ENCODE measurements at places on chromosomes 5 and 9. TPM values are rescaled to one million over a fixed set of nuclear protein-coding genes. Genes with fewer than 3 reads are reported as not detected.

DNA sequence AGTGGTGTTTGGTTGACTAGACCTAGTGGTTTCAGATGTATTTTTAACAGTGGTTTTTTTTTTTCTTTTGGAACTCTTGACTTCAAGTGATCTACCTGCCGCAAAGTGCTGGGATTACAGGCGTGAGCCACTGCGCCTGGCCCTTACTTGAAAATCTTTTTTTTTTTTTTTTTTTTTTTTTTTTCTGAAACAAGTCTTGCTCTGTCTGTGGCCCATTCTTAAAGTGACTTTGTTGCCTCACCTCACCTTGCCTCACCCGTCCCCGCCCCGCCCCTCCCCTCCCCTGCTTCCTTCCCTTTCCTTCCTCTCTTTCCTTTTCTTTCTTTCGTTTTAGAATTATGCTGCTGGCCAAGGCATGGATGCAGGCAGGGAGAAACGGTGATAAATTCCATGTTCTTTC lies 26.0 kb downstream of the GPBP1 start:
- DNase-seq = peak; percentile 62
- peak overlapping the region; percentile 65 for H3K4me3 ChIP-seq
- no peaks in the 10 kb centered on the region for H3K27me3 ChIP-seq
- peaks cover 25% of the 10 kb centered on the region for H3K4me1 ChIP-seq

DNA sequence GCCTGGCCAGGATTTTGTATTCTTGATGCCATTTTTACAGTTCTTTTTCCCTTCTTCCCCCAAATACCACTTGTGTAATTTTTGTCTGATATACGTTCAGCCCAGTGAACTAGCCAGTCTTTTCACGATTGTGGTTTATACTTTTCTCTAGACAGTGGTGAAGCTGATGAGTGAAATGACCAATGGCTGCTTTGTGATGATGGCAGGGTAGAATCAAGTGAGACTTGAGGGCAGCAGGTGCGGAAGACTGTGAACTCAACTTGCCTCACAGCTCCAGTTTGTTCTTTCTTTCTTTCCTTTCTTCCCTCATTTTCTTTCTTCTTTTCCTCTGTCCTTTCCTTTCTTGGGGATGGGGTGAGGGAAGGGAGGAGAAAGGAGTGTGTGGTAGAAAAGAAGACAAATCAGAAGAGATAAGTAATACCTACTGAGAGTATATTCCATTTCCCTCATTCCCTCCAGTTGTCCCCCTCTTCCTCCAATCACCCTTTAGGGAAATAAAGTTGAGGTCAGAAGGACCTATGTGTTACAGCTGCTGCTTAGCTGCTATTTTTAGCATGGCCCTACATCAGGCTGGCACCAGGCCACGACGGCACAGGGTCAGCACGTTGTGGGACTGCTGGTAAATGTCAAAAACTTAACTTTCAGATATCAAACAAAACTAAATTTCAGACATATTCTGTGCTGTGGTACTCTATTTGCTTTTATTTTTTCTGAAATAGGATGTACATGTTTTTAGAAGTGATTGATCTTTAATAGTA lies 12.3 kb downstream of the ZSWIM6 start:
- H3K27me3 ChIP-seq = no peaks in the 10 kb centered on the region
- no peak overlapping the region for H3K4me3 ChIP-seq
- no peak for DNase-seq

GRCh38 chr9:115777610-115778009 lies 376.0 kb upstream of the PAPPA start:
- no peaks in the 10 kb centered on the region for H3K4me1 ChIP-seq
- H3K36me3 ChIP-seq = no peaks in the 10 kb centered on the region
- no peaks in the 10 kb centered on the region for H3K27me3 ChIP-seq
- no peak for DNase-seq
- no peak overlapping the region for H3K27ac ChIP-seq

DNA sequence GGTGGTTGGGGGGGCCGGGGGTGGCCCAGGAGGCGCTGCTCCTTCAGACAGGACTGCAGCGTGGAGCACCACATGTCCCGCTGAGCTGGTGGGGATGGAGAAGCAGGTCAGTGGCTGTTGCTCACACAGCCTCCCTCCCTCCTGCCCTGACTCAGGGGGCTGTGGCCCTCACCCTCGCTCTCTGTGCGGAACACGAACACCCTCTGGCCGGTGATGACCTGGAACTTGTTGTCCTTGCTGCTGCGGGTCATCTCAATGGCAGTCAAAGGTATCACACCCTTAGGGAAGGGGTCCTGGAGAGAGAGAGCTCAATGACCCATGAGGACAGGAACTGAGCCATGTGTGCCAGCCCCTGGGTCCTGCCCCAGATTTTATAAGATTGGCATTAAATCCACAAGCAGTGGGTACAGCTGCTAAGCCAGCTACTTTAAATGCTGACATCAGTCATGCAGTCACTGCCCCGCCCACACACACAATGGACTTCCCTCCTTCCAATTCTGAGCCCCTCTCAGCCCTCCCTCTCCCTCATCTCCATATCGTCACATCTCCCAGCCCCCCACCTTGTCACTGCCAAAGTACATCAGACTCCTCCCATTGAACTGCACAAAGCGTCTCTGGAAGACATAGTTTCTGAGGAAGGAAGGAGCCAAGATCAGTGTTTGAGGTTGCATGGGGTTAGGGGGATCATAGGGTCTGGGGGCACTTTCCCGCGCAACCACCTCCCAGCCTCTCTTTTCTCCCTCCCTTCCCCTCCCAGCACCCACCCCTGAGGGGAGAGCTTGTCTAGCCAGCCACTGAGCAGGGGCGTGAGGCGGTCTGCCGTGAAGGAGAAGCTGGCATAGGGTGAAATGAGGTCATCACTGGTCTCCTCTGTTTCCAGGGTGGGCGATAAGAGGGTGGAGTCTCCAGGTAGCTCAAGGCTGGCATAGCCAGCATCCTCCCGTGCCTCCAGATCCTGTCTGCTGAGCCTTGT lies 8.9 kb downstream of the ARAP3 start:
- H3K4me1 ChIP-seq = no peaks in the 10 kb centered on the region
- H3K27ac ChIP-seq = no peak overlapping the region
- no peak for DNase-seq

GRCh38 chr9:95820074-95820473 lies 55.4 kb upstream of the ERCC6L2 start:
- H3K27ac ChIP-seq = no peak overlapping the region
- H3K36me3 ChIP-seq = no peaks in the 10 kb centered on the region
- H3K4me1 ChIP-seq = peaks cover 25% of the 10 kb centered on the region
- no peaks in the 10 kb centered on the region for H3K27me3 ChIP-seq
- DNase-seq = no peak
- H3K4me3 ChIP-seq = no peak overlapping the region

GRCh38 chr9:83449166-83449565 lies 89.0 kb downstream of the FRMD3 start:
- H3K27ac ChIP-seq = no peak overlapping the region
- no peak for DNase-seq
- no peaks in the 10 kb centered on the region for H3K36me3 ChIP-seq
- H3K4me3 ChIP-seq = no peak overlapping the region

DNA sequence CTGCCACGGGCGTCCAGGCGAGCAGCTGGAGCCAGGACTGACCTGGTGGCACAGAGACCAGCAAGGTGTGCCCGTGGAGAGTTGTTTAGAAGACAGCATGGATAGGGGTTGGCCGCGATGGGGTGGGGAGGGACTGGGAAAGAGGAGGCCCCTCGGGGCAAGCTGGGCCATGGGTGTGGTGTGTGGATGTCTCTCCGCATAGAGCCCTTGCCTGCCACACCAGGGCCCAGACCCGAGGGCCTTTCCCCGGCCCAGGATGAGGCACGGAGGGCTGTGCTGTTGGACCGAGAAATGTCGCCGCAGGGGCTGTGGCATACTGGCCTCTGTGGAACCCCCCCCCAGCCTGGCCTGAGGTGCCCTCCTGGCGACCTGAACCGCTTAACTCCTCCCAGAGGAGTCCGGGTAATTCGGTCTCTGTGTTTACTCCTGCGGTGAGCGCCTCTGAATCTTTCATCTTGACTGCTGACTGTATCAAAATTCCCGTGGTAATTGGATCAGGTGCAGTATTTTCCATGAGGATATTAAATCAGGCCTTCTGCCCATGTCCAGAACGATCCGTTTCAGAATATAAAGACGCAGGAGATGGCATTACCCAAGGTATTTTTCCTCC lies 22.5 kb upstream of the LAMC3 start:
- H3K27me3 ChIP-seq = no peaks in the 10 kb centered on the region
- H3K4me3 ChIP-seq = no peak overlapping the region
- H3K36me3 ChIP-seq = peaks cover 8% of the 10 kb centered on the region
- no peak overlapping the region for H3K27ac ChIP-seq

DNA sequence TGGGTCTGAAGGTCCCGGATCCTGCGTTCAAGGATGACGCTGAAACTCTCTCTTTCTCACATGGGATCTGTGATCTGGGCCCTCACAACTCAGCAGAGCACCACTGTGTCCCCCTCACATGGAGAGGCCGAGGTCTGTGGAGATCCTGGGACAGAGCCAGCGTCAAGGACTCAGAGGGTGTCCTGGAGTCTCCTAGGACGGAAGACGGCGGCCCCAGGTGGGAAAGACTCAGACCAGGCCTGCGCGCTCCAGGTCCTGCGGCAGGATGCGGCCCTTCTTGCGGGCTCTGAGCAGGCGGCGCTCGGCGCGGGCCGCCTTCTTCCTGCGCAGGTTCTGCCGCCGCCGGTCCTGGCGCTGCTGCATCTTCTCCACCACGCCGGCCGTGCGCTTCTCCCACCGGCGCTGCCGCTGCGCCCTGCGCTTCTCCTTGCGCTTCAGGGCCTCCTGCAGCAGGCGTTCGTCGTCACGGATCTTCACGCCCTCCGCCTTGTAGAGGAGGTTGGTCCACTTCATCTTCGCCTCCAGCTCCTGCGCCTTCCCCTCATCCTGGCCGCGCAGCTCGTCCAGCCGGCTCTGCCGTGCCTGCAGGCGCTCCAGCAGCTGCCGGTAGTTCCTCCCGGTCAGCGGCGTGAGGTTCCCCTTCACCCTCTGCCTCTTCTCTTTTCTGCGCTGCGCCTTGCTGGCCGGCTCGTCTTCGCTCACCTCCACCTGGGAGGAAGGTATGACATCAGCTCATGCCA lies 4.2 kb downstream of the SURF6 start:
- no peak for DNase-seq
- H3K27me3 ChIP-seq = no peaks in the 10 kb centered on the region
- H3K27ac ChIP-seq = no peak overlapping the region
- no peak overlapping the region for H3K4me3 ChIP-seq
- peaks cover 45% of the 10 kb centered on the region for H3K36me3 ChIP-seq
- H3K4me1 ChIP-seq = peaks cover 11% of the 10 kb centered on the region

DNA sequence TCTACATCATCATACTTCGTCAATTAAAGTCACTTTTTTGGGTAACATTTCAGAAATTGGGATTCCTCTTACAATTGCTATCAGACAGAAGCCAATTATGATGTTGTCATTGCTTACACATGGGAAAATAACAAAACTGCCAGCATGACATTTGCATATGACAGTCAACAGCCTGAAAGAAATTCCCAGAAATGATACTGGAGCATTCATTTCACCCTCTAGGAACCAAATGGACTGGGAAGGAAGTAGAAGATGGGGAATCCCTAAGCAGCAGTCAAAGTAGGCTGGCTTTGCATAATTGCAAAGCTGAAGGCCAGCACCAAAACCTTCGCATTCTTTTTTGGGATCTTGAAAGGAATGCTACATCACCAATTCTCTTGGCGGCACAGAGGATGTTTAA lies 10.7 kb downstream of the HMGCS1 start:
- H3K27me3 ChIP-seq = no peaks in the 10 kb centered on the region
- no peak overlapping the region for H3K4me3 ChIP-seq
- DNase-seq = no peak
- H3K4me1 ChIP-seq = peaks cover 25% of the 10 kb centered on the region

DNA sequence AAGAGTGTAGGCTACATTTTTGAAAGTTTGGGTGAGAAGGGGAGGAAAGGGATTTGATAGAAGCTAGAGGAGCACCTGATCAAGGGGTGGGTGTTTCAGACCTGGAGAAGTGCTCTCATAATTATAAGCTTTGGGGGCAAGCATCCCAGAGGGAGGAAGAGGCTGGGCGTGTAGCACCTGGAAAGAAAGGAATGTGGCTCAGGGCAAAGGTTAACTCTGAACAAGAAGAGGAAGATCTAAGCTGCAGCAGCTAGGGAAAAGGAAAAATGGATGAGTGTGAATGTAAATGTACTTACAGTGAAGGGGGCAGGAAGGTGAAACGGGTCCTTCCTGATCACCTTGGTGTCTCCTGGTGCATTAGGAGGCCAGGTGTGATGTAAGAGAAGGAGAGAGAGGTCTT lies 49.8 kb upstream of the ANKRD55 start:
- no peaks in the 10 kb centered on the region for H3K27me3 ChIP-seq
- H3K36me3 ChIP-seq = no peaks in the 10 kb centered on the region
- H3K4me3 ChIP-seq = no peak overlapping the region
- DNase-seq = no peak
- H3K4me1 ChIP-seq = no peaks in the 10 kb centered on the region

- H3K27me3 ChIP-seq = no peaks in the 10 kb centered on the region
- H3K4me1 ChIP-seq = no peaks in the 10 kb centered on the region
- DNase-seq = no peak
- H3K27ac ChIP-seq = no peak overlapping the region
Measured at GRCh38 chr9:81416476-81417298, 272.7 kb downstream of the TLE1 start.

DNA sequence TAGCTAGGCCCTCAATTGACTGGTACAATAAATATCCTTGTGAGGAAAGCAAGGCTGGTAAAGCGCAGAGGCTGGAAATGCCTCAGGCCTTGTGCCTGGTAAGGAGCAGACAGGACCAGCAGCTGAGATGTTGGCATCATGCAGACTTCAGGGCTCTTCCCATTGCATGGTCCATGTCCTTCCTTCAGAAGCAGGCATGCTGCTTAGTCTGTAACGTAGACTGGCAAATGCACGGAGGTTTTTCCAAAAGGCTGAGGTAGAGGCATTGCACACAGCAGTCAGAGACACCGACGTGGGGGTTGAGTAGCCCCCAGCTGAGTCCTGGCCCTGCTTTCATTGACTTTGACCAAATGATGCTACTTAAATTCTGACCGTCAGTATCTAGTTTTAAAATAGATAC lies 87.1 kb downstream of the ADRB2 start:
- H3K36me3 ChIP-seq = no peaks in the 10 kb centered on the region
- no peak overlapping the region for H3K4me3 ChIP-seq
- DNase-seq = no peak
- H3K4me1 ChIP-seq = peaks cover 68% of the 10 kb centered on the region

DNA sequence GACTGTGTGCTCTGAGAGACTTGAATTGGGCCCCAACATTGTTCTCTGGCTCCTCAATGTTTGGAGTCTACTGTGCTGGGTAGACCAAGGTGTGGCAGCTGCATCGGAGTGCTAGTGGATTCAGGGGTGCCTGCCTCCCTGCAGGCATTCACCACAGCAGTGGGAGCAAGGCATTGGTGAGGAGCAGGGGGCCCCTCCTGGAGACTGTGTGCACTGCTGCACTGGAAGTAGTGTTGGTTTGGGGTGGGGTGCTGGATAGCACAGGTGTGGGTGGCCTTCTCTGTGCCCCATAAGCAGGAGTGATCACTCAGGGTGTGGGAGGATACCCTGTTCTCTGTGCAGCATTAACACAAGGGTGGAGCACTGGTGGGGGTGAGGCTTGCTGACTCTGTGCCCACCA lies 39.2 kb downstream of the INSL6 start:
- H3K36me3 ChIP-seq = no peaks in the 10 kb centered on the region
- H3K27ac ChIP-seq = no peak overlapping the region
- no peak overlapping the region for H3K4me3 ChIP-seq
- no peaks in the 10 kb centered on the region for H3K27me3 ChIP-seq
- DNase-seq = no peak
- no peaks in the 10 kb centered on the region for H3K4me1 ChIP-seq

The MEGF10 gene
- not detected for total RNA-seq

The SEMA6A gene
- 2.1 TPM for total RNA-seq

The SPATA31D4 gene
- not detected for total RNA-seq

The IRGM gene
- not detected for total RNA-seq

The PCAT7 gene
- total RNA-seq = not detected

The RANBP17 gene
- total RNA-seq = 25.8 TPM

The ADRB2 gene
- total RNA-seq = 6.9 TPM

Data from MCF 10A (cell line).